Nucleus accumbens (tissue), 56 donors: ENCODE measurements at places on chromosomes 11 and 22.

DNA sequence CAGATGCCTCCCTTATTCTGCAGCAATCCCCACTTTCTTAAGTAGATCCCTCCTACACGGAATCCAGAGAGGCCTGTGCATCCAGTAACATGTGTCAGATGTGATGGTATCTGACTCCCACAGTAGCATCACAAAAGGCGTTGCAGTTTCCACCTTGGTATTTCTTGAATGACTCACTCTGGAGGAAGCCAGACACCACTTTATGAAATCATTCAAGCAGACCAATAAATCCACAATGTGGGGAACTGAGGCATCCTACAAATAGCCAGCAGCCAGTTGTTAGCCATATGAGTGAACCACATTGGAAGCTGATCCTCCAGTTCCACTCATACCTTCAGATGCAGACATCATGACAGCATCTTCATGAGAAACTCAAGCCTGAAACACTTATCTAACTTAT lies 798.1 kb downstream of the OPCML start:
- no peak for DNase-seq

DNA sequence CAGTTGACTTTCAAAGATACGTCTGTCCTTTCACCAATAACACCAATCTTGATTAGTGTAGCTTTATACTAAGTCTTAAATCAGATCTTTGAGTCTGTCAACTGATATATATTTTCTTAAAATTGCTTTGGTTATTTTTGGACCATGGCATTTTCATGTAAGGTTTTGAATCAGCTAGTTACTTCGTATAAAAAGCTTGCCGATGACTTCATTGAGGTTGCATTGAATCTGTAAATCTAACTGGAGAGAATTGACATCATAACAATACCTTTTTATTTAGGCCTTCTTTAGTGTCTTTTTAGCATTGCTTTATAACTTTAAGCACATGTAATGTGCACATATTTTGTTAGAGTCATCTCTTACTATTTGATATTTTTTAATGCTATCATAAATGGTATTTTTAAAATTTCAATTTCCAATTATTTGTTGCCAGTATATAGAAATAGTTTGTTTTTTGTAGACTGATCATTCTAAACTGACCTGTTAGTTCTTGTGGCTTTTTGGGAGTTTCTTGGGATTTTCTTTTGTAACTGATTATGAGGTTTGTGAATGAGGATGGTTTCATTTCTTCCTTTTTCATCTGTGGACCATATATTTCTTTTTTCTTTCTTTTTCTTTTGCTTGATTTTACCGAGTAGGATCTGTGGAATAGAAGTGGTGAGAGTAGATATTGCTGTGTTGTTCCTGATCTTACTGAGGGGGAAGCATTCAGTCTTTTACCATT lies 61.4 kb downstream of the DDX10 start:
- no peak for DNase-seq

DNA sequence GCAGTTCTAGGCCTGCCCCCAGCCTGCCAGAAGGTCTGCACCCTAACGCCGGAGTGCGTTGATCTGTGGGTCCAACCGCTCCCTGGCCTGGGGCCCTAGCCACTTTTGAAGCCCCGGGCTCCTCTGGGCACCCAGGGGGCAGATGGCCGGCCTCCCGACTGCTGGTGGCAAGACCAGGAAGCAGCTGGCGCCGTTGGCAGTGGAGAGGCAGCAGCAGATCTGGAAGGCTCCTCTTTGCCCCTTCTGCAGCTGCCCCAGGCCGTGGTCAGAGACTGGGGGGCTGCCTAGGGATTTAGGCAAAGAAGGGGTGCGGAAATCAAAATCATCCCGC lies 445 bp upstream of the VWCE start:
- no peak for DNase-seq

DNA sequence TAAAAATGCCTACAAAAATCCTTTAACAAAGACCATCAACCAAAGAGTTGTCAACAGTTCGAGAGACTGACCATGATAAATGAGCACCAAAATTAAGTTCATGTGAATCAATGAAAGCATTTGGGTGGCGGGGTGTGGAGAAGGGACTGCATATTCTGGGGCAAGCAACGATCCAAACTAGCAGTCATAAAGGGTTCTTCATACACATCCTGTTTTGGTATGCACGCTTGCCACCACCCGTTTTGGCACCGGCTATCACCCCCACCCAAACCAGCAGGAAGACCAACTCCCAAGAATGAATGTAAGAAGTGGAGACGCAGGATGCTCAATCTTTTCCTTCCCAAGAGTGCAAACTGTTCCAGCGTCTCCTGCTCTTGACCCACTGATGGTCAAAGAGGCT lies 80.8 kb downstream of the SGSM3 start:
- no peak for DNase-seq

- DNase-seq = no peak
These were observed 47.0 kb downstream of the CSTPP1 start for GRCh38 chr11:46983598-46983997.

- no peak for DNase-seq
These were observed 4.9 kb downstream of the MMP13 start for GRCh38 chr11:102950622-102951081.
